CD4-positive, alpha-beta T cell treated with Interleukin-4 for 4 hours (primary cell): ENCODE measurements at places on chromosomes 3 and 15.

GRCh38 chr3:29890801-29891200 is 609.9 kb downstream of the RBMS3 start:
- DNase-seq = no peak

DNA sequence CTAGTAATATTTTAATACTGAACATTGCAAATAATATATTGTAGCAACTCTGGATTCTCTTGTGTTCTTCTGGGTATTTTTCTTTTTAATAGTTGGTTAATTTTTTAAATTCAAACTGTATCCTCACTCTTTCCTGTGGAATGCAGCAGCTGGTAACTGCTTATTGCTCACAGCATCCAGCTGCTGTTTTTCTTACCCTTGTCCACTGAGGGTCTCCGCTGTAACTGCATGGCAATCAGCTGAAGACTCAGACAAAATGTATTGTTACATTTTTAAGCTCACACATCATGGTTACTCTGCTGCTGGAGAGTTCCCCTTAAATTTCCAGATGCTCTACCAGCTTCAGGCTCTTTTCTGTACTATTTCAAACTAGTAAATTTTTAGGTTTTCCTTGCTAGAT is 227.6 kb downstream of the MBNL1 start:
- DNase-seq = no peak

GRCh38 chr15:71341811-71342550 is 226.7 kb downstream of the THSD4 start:
- no peak for DNase-seq

- DNase-seq = no peak
Observed at GRCh38 chr3:73521734-73522336, 102.9 kb downstream of the PDZRN3 start.

DNA sequence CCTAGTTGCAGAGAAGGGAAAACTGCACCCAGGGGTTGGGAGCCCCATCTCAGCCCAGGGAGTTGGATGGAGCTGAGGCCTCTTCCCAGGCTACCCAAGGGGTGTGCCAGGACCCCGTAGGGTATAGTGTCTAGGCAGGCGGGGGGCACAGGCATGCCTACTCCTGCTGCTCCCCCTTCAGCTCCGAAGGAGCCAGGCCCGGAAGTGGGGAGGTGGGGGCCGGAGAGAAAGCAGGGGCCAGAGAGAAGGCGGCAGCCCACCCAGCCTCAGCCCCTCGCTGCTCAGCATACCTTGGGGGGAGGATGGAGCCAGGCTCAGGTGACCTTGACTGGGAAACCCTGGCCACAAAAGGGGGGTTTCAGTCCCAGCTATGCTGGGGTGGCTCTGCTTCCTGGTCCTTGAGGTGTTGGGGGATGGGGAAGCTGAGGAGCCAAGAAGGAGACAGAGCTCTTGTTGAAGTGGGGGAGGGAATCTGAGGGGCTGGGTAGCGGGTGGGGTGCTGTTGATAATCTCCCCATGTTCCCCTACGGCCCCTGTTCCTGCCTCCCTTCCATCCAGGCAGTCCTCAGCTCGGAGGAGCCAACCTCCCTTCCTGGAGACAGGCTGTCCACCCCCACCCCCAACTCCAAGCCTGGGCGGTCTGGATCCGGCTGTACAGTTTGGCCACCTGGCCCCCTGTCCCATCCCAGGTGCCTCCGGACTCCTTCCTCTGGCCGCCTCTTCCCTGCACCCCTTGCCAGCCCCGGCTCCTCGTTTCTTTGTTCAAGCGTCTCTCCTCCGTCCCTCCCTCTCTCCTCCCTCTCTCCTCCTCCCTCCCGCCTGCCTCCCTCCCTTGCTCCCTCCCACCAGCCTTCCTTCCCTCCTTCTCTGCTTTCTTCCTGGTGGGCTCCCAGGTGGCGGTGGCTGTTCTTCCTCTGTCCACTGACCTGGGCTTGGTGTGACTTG is 1.7 kb downstream of the SEMA3F start:
- no peak for DNase-seq

GRCh38 chr3:118863731-118864322 is 170.8 kb downstream of the IGSF11 start:
- DNase-seq = no peak

DNA sequence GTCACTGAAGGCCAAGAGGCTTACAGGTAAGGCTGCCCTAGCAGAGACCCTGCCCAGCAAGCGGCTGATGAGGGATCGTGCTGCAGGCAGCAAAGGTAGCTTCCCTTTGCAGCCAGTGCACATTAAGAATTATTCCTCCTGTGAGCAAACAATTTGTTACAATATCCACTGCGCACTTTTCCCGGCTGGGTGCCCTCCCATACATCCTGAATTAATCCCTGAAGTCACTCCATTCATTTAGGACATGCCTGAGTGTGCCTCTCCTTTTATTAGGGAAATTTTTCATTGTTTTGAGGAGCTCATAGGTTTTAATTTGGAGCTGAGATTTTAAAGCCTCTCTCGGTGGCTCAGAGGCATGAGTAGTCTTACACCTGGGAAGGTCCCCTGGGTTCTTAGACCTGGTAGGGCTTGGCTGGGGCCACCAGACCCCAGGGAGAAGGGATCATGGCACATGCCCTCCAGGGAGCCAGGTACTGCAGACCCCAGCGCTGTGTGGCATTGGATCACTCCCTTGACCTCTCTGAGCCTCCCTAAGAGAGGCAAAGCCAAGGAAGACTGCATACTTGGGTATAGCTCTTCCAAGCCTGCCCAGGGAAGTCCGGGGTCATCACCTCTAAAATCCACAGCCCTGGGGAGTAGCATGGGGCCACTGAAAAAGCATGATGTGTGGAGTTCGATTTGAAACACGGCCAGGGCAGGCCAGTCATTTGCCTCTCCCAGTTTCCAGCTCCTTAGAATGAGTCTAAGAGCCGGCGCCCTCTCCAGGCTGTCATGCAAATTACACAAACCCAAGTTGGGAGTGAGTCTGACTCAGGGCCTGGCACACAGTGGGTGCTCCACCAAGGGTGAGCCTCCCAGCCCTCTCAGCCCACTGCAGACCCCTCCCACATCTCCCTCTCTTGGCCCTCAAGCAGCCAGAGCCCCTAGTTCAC is 151.9 kb upstream of the LINGO1 start:
- DNase-seq = no peak

DNA sequence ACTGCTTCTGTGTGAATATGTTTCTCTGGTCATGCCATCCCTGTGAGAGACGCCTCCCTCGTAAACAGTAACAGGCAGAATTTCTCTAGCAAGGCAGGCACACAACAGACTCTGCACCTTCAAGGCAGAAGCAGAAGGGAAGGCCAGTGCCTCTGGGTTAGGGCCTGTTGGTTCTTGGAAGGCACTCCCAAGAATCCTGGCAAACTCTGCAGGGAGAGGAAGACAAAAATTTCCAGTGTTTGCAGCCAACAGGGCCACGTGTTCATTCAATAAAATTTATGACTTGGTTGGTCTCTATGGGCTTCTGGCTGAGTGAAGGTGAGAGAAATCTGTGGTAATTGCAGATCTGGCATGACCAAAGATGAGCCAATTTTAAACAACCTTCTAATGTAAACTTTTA is 39.3 kb downstream of the NFKBIZ start:
- DNase-seq = no peak

DNA sequence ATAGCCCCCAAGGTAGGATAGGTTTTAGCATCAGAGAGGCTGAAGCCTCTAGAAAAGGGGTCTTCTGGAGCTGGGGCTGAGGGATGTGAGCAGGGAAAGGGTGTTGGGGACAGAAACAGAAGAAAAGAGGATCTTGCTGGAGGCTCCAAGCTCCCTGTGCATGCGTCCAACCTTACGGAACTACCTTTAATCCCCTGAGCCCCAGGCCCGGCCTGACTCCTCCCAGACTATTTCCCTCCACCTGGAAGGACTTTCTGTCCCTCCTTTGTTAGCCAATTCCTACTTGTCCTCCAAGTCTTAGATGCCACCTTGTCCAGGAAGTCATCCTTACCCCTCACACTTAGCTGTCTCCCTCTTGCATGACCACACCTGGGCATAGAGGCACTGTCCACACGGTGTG is 50.0 kb upstream of the VPS8 start:
- DNase-seq = no peak

GRCh38 chr15:60720086-60720485 is 241.1 kb upstream of the ICE2 start:
- DNase-seq = no peak

DNA sequence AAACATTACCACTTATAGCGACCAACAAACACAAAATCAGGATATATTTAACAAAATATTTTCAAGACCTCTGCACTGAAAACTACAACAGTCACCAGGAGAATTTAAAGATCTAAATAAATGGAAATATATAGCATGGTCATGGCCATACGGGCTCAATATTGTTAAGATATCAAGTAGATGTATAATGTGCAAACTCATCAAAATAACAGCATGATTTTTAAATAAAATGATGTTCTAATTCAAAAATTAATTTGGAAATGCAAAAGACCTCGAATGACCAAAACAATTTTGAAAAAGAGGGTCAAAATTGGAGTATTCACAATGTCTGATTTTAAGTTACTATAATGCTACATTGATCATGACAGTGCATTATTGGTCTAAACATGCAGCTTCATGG is 159.1 kb upstream of the NDN start:
- no peak for DNase-seq

DNA sequence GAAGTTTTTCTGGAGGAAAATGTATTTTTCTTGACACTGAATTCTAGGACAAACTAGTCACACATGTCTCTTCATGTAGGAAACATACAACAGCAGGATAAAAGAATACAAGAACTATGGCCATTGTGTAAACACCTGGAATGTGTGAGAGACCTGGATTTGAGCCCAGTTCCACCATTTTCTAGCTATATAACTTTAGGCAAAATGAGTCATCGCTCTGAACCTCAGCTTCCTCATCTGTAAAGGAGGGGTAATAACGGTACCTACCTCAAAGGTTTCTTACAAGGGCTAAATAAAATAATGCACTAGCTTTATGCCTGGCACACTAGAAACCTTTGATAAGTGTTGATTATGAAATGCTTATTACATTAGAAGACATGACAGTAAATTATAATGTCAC is 57.8 kb downstream of the RIOX2 start:
- no peak for DNase-seq

DNA sequence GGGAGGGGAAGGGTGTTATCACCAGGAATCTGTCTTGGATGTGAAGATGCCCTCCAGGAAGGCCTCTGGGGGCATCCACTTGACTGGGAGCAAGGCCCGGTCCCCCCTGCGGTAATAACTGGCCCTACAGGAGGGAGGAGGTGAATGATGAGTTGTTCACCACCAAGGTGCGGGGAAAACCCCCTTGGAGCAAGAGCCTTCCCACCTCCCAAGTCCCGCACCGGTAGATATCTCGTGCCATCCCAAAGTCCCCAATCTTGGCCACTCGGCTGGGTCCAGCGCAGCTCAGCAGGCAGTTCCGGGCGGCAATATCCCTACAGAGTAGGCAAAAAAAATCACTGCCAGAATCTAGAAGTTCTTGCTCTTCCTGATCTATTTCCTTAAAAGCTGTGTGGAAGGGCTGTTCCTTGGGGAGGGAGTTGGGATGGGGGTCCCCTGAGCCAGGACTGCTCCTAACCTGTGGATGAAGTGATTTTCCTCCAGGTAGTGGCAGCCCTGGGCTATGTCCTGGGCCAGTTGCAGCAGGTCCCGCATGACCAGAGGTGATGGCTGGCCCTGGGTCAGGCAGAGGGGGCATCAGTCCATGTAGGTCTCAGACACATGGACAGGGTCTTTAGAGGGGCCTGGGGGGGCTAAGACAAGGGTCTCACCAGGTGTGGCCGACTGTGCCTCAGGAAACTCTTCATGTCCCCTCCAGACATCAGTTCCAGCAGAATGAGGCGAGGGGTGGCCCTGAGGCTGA is 8.7 kb downstream of the LTK start:
- DNase-seq = no peak

- DNase-seq = no peak
Observed at GRCh38 chr3:78871048-78871447, 896.8 kb downstream of the ROBO1 start.

GRCh38 chr3:154568064-154568463 is 138.1 kb upstream of the GPR149 start:
- no peak for DNase-seq

GRCh38 chr15:63306492-63307073 is 29.2 kb downstream of the APH1B start:
- no peak for DNase-seq

GRCh38 chr3:186128158-186128557 is 19.3 kb upstream of the ETV5 start:
- no peak for DNase-seq

DNA sequence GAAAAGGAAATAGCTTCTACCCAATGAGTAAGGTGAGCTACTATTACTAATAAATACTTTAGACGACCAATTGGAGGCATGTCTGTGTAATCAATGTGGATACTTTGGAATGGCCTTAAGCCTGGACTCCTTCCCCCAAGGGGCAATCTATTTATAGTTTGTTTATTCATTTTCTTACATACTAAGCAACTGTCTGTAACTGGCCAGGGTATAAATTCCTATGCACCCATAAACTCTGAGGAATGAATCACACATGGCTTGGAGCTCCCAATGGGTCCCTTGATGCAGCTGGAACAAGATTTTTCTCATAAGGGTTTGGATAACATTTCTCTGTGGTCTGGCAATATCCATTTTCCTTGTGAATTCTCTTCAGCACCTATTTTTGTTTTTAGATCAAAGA is 506.8 kb downstream of the EDEM1 start:
- DNase-seq = no peak

GRCh38 chr15:87121336-87121735 is 1041.7 kb downstream of the AGBL1 start:
- no peak for DNase-seq

DNA sequence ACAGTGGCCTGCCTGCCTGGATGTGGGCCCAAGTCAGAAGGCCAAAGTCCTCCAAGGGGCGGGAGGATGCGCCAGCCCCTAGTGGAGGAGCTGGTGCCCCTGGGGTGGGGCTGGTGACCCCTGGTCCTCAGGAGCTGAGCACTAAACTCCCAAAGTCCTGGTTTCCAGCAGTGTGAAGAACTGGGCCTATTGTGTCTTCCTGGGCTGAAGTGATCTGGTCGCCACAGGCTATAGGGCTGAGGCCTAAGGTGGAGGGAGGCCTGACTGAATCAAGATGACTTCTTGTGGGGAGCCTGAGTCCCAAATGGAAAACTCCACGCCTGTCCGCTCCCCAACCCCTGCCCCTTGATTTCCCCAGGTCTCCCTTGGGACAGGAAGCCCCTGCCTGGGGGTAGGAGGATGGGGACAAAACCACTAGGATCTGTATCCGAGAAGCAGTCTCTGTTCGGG is 753 bp upstream of the FES start:
- no peak for DNase-seq

- no peak for DNase-seq
Observed at GRCh38 chr15:26472661-26473060, 300.2 kb downstream of the GABRB3 start.
